ENCODE measurements at places on chromosomes 5 and 9.

DNA sequence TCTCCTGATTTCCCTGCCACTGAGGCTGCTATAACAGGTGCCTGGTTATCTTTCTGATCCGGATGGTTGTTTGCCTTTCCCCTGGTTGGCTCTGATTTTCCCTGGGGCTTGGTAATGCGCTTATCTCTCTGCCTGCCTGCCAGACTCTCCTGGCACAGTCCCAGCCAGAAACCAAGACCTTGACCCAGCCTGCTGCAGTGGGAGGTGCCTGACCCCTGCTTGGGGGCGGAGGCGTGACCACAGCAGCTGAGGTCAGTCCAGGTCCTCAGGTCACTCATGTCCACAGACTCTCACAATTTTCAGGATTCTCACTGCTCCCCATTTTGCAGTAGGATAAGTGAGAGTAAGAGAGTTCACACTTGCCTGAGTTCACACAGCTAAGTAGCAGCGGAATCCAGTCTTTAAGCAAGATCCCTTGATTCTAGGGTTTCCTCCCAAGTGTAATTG is 24.4 kb upstream of the SYNPO start:
- DNase-seq = no peak

DNA sequence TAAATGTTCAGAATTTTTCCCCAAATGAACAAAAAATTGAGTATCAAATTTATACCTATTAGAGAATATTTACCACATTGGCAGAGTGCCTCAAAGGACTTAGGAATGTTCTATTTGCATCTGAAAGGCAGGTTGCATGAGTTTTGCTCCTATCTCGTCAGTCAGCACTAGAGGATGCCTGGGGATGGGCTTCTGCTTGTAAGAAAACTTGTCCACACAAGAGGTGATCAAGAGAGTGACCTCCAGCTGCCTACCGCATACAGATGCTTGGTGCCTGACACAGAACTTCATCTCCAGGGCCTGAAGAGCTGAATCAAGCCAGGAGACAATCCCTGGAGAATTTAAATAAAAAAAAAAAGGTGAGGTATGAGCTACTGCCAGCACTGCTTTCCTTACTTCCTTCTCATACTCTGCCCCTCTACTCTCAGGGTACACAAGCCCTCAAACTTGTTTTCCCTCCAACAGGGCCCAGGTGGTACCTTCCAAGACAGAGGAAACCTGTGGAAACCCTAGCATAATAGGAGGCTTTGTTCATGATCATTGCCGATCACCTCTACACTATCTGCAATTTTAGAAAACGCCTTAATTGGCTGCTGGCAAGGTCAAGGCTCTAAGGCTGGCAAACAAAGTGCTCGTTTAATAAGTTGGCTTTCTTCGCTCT is 166.6 kb downstream of the ELAVL2 start:
- no peak for DNase-seq

GRCh38 chr5:371811-372555 is 50.5 kb downstream of the AHRR start:
- DNase-seq = no peak

DNA sequence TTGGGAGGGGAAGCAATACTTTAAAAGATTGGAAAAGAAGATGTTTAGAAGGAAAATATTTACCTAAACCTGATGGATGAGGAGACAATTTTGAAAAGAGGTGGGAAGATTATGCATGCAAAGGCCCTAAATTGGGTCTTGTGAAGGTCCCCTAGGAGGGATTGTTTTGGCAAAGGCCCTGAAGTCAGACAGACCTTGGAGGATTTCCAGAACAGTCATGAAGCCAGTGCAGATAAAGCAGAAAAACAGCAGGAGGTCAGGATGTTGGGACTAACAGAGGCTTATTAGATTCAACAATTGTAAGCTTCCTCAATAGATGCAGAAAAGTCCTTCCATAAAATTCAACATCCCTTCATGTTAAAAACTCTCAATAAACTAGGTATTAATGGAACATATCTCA is 361.0 kb upstream of the CDH6 start:
- no peak for DNase-seq

- DNase-seq = no peak
Measured at GRCh38 chr5:172486451-172486850, 32.1 kb upstream of the SH3PXD2B start.

- no peak for DNase-seq
Measured at GRCh38 chr9:38020151-38021076, 48.6 kb downstream of the SHB start.

DNA sequence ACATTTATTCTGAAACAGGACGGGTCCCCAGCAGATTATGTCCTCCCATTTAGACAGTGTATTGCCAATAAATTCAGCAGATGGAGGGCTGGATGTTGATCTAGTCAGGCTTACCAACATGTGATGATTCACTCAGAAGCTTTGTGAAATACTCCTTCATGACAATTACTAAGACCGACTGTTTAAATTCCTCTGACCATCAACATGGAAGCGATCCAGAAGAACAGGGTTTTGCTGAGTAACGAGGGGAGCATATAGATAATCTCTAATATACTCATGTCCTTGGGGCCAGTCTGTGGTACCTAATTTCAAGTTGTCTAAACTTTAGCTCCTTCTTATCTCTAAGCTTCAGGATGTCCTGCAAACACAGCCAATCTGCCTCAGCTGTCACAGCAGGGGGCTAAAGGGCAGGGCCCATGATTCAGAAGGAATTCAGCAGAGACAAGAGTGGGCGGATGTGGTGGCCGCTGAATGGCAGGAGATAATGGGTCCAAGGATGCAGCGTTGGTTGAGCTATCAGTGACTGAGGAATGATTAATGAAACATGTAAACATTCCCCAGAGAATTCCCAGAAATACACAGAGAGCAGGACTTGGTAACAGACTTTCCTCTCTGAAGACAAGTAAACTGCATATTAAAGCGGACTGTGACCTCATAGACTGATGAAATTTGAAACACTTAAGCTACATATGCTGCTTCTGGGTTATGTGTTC is 109.4 kb downstream of the ANKRD55 start:
- DNase-seq = no peak

DNA sequence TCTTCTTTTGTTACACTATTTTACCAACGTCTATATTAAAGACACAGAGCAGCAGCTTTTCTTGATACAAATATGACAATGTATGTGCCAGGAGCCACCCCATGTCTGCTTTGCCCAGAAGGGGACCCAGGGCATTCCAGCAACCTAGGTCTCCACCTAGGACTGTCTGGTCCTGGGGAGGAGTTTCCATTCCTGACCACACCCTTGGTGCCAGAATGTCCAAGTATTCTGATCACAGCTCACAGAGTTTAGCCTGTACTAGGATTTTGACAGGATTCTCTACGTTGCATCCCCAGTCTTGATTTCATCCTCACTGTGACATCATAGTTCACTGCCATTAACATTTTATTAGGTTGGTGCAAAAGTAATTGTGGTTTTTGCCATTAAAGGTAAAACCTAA is 224.7 kb downstream of the SREK1 start:
- DNase-seq = no peak

DNA sequence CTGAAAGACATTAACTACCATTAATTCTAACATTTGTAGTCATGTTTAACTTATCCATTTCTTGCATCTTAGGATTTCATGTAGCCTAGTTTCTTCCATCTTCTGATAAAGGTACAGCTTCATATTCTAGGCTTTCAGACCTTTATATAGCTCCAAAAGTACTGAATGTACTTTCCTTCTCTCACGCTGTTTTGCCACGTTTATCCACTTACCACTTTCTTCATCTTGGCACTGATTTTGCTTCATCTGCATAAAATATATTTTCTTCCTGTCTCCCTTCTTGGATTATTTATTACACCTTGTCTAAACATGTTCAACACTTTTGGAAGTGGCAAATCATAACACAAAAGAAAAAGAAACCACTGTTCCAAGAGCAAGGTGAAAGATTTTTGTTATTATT is 553.8 kb downstream of the DTWD2 start:
- DNase-seq = no peak

GRCh38 chr5:8908055-8908683 is 637.7 kb downstream of the SEMA5A start:
- no peak for DNase-seq

Data from activated naive CD4-positive, alpha-beta T cell (primary cell).